Stromal cell of bone marrow (primary cell): ENCODE measurements at places on chromosomes 11 and 22.
A peak's percentile ranks its signal among the peaks of the same experiment; 100 is the strongest.

- peak; percentile 85 for DNase-seq
These were observed 44.4 kb downstream of the DCDC1 start for GRCh38 chr11:31325160-31325559.

DNA sequence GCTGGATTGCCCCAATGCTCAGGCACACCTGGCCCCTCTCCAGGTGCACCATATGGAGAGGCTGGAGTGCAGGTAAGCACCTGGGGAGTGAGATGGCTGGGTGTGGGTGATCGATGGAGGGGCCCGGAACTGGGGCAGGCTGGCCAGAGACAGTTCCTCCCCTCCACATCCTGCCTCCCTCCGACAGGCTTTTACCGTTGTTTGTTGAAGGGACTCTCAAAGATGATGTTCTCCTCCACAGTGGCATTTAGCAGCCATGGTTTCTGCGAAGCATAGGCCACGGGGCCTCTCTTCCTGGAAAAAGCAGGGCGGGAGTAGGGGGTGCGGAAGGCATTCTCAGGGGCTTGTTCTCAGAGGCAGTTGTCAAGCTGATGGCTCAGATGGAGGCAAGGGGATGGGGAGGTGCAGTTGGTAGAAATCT is 25.9 kb upstream of the KCNJ11 start:
- no peak for DNase-seq

DNA sequence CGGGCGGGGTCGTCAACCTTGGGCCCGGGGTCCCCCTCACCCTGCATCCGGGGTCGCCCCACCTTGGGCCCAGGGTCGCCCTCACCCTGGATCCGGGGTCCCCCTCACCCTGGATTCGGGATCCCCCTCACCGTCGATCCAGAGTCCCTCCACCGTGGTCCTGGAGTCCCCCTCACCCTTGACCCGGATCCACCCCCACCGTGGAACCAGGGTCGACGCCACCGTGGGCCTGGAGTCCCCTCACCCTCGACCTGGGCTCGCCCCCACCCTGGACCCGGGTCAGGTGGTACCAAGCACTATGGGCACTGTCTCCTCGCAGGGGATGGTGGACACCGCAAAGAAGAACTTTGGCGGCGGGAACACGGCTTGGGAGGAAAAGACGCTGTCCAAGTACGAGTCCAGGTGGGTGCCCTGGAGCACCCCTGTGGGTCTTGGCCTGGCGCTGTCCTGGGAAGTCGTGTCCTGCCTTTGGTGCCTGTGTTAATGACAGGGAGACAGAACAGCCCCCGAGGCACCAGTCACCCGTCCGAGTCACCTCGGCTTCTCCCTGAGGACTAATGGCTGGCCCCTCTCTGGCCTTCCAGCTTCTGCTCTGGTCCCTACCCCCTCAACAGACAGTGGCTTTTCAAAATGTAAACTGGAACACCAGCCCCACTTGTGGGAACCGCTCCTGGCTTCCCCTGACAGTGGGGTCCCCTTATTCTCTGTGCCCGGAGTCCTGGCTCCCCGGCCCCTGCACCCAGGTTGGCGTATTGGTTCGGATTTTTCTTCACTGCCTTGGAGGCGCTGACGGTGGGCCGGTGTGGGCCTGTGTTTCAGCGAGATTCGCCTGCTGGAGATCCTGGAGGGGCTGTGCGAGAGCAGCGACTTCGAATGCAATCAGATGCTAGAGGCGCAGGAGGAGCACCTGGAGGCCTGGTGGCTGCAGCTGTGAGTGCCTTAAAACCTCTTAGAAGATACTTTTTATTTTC is 762 bp downstream of the CRELD2 start:
- DNase-seq: no peak

DNA sequence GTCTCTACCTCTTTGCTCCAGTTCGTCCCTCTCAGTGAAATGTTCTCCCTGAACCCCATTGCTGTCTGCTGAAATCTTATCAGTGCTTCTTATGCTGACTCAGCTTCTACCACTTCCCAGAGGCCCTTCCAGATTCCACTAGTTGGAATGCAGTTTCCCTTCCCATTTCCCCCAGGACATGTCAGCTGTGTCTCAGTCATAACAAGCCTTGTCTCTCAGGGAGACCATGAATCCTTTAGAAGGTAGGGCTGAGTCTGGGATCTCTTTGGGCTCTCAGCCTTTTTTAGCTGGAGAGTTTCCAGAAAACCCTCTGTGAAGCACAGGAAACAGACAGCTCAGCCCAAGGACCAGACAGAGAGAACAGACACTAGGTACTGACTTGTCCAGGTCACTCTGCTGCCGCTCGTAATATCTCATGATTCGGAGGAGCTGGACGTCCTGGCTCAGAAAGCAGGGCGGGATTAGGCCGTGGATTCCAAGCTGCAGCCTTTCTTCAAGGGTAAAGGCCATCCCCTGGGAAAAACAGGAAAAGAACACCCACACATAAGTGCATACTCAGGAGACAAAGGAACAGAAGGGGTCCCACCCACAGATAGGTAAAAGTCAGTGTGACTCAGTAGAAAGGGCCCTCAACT is 113.0 kb downstream of the ME3 start:
- DNase-seq: peak; percentile 76

DNA sequence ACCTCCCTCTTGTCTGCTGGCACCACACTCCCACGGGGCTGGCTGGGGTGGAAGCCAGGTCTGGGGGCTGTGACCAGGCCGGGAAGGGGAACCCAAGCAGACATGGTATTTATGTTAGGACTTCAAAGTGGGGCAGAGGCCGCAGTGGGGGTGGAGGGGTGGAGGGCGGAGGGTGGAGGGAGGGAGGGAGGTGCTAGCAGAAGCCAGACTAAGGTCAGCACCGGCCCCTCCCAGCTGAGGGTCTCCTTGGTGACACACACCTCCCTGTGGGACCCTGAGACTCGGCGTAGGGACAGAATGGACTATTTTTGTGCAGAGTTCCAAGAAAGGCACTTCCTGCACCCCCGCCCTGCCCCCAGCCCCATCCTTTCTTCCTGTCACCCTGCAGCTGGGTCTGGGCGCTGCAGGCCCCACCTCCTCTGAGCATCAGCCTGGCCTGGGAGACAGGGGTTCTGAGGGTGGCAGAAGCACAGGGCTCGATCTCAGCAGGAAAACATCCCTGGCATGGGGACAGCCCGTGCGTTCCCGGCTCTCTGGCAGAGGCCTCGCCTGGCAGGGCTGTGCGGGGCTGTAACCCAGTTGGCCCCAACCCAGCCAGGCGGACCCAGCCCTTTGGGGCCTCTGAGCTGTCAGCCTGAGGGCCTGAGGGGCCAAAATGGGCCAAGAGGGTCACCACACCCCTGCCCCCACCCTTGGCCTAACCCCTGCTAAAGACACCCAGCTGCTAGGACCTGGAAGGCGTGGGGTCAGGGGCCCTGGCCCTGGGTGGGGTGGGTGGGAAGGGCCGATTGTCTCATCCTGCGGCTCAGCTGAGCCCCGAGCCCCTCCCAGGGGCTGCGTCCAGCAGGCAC is 9.6 kb upstream of the CD248 start:
- DNase-seq: no peak

GRCh38 chr11:44315947-44316658 is 6.2 kb upstream of the ALX4 start:
- no peak for DNase-seq

DNA sequence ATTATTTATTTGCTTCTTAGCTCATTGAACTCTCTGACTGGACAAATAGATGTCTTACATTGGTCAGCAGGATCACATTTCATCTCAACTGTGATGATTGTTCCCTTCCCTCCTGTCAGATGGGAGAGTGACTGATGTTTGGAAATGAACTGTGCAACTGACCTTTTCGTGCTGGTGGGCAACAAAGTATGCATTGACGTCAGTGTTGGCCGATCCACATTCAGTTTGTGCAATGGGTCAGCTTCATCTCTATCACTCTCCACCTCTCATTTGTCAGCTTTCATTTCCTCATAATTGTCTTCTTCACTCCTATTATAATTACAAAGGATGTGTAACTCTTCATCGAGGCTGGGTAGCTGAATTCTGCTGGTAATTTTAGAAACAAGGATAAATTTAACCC is 71.3 kb downstream of the PPP2R1B start:
- peak; percentile 91 for DNase-seq

DNA sequence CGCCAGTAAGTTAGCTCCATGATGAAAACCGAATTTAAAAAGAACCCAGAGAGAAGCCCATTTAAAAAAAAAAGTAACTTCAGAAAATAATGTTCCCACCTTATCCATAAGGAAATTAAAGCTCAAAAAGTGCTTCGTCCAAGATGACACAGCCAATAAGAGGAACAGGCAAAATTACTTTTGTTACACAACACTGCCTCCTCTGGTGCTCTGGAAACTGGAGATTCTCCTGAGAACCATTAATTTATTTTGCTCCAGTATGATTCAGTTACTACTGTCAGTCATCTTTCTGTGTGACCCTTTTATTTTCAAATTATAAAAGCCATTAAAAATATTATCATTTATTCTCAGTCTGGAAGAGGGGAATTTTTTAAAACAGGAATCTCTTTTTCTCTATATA is 2.0 kb downstream of the IFT27 start:
- DNase-seq: peak; percentile 59

GRCh38 chr11:67576735-67577475 is 6.7 kb upstream of the GSTP1 start:
- no peak for DNase-seq

DNA sequence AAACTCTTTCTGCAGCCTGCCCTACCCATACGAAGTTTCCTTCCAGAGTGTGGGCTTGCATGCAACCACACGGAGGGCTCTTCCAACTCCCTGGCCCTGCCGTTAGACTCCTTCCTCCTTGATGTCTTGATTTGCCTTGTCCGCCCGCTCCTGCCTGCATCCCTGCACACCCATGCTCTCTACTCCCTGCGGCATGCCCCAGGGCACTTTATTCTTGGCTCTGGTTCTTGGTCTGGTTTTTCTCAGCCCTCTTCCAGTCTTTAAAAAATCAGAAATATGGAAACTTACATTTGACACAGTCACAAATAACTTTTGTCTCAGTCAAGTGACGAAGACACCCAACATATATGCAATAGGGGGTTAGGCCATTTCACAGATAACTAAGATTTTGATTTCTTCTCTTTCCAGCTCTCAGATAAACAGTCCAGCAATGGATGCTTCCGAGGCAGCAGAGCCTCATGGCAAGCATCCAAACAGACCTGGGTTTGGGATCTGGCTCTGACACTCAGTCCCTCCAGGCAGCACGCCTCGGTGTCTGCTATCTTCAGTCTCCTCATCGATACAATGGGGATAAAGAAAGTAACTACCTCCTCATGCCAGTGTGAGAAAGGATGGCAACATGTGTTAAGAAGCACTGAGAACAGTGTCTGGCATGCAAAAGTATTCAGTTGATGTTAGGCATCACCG is 15.7 kb upstream of the OPCML start:
- no peak for DNase-seq

GRCh38 chr22:21714786-21715185 is 20.8 kb downstream of the YPEL1 start:
- DNase-seq: no peak

GRCh38 chr11:120185706-120186455 is 25.0 kb upstream of the OAF start:
- no peak for DNase-seq

- DNase-seq: no peak
These were observed 37.6 kb upstream of the SLC5A1 start for GRCh38 chr22:32005453-32005852.

DNA sequence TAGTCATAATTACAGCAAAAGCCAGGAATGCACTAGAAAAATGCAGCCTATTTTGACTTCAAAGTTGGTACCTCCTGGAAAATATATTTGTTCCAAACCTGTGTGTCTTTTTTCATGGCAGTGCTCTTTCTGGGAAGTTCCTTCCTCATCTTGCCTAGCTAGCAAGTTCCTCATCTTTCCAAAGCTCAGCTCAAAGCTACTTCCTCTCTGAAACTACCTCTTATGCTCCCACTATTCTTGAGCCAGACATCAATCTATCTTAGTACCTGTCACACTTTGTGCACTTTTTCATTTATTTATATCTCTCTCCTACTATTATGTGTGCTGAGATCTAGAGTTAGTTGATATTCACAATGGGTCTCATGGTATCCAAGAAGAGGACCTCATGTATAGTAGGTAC is 191.6 kb upstream of the CCDC90B start:
- DNase-seq: no peak
